ENCODE measurements at places on chromosomes 7 and 10. TPM values are rescaled to one million over a fixed set of nuclear protein-coding genes. Genes with fewer than 3 reads are reported as not detected.

- no peak for ATAC-seq
Observed at GRCh38 chr10:44416021-44416771, 31.3 kb upstream of the CXCL12 start.

GRCh38 chr10:80410122-80410521, 1.8 kb downstream of the PRXL2A start:
- no peak for ATAC-seq

GRCh38 chr7:187227-187927, 5.0 kb upstream of the FAM20C start:
- ATAC-seq, result no peak

Gene CCDC172
- 0.19 TPM for total RNA-seq

DNA sequence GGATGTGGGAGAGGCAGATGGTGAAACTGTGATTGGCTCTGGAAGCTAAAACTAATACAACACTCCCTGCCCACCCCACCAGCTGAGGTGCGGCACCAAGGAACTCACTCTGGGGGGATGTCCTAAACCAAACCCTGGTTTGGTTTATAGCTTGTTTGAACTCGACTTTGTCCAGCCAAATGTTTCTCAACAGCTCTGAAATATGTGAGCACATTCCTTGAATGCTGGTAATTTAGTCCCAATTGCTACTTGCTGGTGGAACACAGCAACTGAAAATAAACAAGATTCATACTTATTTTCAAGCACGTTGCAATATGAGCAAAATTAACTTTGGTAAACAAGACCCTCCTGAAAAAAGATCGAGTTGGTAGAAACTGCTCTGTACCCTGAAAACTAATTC, 39.7 kb upstream of the CARD11 start:
- ATAC-seq, result no peak

DNA sequence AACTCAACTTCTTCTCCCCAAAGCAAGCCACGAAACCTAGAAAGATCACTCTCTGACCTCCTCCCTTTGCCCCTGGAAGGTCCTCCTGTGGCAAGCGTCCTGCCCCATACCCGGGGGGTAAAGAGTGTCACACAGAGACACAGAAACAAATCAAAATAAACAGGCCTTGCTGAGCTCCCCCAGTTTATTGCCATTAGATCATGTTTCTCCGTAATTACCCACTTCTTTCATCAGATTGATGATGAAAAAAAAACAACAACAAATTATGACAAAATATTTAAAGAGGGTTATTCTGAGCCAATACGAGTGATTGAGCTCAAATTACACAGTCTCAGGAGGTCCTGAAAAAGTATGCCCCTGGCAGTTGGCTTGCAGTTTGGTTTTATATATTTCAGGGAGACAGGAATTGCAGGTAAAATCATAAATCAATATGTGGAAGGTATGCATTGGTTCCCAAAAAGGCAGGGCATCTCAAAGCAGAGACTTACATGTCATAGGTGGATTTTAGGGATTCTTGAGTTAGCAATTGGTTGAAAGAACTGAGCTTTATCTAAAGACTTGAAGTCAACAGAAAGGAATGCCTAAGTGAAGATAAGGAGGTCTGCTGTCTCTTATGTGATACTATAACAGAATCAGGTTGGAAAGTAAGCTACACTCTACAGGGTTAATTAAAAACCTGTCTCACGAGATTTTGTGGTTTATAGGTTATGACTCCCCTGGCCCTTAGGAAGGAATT, 86.2 kb downstream of the APBB1IP start:
- ATAC-seq, result no peak

DNA sequence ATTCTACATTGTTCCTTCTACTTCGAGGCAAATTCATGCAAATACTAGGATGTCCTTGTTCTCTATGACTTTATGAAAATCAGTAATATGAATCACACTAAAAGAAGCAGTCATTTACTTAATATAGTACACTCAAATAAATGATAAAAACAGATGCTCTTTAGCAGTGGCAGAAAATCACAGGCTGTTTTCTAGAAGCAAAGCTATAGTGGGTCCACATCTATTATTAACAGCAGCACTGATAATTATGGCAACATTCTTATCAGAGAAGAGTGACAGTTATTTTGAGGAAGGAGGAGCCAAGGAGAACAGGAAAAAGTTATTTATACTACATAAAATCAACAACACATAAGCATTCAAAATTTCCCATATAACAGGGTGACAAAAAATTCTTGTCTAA, 16.5 kb downstream of the KIF5B start:
- ATAC-seq, result no peak

All from motor neuron (in vitro differentiated cells).